ENCODE measurements at places on chromosomes 6 and 20.

- no peak for DNase-seq
Observed at GRCh38 chr20:15673206-15673605, 900.0 kb downstream of the KIF16B start.

- no peak for DNase-seq
Observed at GRCh38 chr20:58810116-58810878, 40.4 kb downstream of the GNAS-AS1 start.

- no peak for DNase-seq
Observed at GRCh38 chr6:96164802-96165201, 149.0 kb downstream of the FUT9 start.

- no peak for DNase-seq
Observed at GRCh38 chr20:41276317-41276751, 41.2 kb downstream of the ZHX3 start.

- no peak for DNase-seq
Observed at GRCh38 chr20:57802765-57803507, 93.1 kb upstream of the PMEPA1 start.

GRCh38 chr6:155530219-155530834 lies 74.7 kb upstream of the NOX3 start:
- DNase-seq, result no peak

DNA sequence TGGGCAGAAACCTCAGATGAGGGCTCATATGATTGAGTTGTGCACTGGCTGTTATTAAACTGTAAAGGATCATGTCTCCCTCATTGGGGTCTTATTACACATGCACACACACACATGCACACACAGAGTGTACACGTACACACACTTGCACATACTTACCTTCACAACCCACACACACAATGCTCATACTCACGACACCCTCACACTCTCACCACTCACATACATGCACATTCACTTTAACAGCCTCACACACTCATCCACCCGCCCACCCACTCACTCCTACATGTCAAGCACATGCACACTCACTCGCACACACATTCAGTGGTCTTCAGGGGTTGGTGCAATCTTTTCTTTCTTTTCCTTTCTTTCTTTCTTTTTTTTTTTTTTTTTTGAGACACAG lies 5.4 kb downstream of the CSTL1 start:
- no peak for DNase-seq

DNA sequence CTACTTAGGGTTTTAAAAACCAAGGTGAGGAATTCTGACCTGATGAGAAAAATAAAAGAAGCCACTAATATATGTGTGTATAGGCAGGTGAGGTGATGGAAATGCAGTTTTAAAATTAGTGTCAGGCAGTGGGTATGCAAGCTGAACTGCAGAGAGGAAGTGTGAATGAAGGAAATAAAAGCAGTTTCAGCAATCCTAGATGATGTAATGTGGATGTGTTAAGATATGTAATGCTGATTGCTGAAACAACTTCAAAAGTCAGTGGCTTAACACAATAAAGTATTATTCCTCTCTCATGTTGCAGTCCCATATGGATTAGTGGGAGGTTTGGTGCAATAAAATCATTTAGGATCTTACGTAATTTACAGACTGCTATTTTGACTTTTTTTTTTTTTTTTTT lies 119.9 kb upstream of the ASCC3 start:
- DNase-seq, result no peak

DNA sequence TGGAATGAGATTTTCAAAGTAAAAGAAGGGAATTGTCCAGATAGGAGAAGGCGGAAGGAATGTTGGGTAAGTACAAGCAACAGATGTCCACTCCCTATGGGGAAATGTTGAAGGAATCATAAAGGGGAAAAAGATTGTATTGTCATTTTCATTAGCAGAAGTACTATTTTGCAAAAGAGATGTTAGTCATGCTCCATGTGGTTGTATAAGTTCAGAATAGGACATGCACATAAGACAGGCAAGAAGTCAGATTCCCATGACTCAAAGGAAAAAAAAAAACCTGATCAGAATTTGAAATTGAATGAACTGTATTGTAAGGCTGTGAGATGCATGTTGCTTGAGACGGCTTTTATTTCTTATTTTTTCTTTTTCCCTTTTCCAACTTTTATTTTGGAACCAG lies 36.8 kb downstream of the GRM1 start:
- DNase-seq, result no peak

DNA sequence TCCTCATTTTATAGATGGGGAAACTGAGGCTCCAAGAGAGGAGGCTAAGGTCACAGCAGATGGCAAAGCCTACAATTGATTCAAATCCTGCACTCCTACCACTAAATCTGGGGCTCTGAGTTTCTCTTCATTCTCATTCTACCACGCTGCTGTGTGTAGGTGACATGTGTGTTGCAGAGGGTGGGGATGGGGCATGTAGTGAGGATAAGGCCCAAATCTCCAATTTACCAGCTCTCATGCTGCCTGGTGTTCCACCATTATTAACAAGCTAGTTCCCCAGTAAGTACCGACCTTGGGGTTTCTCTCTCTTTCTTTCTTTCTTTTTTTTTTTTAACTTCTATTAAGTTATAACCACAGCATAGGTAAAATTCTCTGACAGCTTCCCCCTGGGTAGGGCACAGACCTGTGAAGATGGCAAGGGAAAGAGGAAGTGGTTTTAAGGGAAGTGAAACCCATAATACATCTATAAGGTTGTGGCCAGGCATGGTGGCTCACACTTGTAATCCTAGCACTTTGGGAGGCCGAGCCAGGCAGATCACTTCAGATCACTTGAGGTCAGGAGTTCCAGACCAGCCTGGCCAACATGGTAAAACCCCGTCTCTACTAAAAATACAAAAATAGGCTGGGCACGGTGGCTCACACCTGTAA lies 13.0 kb upstream of the MATN4 start:
- no peak for DNase-seq

DNA sequence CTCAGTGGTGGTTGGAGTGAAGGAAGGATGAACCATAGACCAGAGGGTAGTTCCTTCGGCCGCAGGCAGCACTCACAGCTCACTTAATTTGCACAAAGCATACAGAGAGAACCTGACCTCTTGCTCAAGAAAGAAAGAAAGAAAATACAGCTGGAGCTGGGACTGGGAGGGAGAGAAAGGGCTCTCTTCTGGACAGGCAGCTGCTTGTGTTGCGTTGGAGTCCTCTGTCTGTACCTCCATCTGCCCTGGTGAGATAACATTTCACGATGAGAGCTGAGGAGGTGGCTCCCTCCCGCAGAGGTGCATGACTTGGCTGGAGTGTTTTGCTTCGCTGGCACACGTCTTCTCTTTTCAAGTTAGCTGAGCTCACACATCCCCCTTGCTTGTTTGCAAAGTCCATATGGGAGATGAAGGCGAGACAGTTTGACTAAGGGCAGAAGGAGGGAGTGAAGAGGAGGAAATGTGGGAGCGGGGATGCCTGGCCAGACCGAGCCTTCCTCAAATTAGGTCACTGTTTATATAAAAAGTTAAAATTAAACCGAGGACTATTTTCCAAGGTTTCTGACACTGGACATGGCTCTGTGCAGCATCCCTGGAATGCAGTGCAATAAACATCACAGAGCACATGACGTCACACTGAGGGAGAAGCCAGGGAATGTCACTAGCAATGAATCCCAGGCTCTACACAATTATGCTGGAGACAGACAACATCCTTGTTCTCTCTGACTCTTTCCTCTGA lies 359.4 kb downstream of the CD83 start:
- no peak for DNase-seq

DNA sequence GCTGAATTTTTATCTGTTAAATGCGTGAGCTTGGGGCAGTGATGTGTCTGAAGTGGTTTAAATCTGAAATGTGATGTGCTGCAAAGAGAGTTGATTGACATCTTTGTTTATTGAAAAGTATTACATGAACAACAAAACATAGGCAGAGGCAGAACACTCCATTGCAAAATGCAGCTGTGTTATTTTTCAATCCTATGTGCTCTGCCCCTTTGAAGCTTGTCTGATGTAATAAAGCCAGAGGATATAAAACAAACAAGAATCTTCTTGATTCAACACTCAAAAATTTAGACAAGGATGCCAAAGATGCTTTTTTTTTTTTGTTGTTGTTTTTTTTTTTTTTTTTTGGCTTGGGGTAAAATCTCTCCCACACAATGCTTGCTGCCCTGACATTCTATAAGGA lies 482.4 kb upstream of the MMS22L start:
- no peak for DNase-seq

DNA sequence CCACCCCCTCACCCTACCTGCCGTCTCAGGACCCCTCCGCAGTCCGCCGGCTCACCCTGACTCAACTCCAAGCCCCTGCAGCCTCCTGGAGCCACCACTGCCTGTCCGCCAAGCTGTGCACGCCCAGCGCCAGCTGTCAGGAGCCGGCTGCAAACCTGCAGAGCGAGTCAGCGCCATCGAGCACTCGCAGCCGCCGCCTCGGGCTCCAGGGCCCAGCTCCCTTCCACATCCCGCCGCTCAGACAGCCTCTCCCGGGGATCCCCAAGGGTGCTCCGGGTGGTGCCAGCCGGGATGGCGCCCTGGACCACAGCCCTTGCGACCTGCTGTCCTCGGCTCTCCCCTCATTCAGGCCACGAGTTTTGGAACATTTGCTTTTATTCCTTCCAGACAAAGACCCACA lies 4.3 kb downstream of the TNNC2 start:
- DNase-seq, result no peak

- no peak for DNase-seq
Observed at GRCh38 chr20:15039088-15039752, 701.8 kb upstream of the FLRT3 start.

DNA sequence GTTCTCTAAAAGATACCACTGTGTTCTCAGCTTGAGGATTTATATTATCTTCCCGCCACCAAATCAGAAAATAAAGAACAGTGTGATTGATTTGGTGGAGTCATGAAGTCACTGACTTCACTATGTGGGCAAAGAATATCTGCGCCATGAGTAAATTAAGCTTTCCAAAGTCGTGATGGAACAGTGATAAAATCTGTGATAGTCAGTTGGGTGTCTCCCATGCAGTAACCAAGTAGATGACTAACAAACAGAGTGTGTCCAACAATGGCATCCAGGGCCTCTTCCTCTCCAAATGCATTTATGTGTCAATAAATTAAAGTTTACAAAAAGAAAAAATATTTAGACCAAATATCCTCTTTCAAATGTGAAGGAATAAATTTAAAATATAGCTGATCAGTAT lies 87.0 kb upstream of the DST start:
- DNase-seq, result no peak

GRCh38 chr6:52284131-52284459 lies 447 bp downstream of the MCM3 start:
- DNase-seq, result no peak

DNA sequence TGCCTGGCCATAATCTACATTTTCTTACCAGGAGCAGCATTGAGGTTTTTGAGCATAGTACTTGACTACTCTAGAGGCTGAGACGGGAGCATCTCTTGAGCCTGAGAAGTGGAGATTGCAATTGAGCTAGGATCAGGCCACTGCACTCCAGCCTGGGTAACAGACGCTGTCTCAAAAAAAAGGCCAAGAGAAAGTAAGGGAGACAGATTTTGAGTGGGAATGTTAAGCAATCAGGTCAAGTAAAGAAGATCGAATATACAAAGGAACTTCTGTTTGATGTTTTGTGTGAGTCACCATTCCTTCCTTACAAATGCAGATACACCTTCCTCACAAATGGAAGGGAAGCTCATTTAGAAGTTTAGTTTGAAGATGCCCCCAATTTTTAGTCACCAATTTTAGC lies 4.4 kb downstream of the PNRC1 start:
- no peak for DNase-seq

GRCh38 chr6:54588176-54588575 lies 258.4 kb upstream of the FAM83B start:
- no peak for DNase-seq

- no peak for DNase-seq
Observed at GRCh38 chr6:170440437-170440836, 112.7 kb downstream of the PSMB1 start.

- DNase-seq, result no peak
Observed at GRCh38 chr6:167573461-167574215, 248.8 kb downstream of the TTLL2 start.

- DNase-seq, result no peak
Observed at GRCh38 chr6:32995448-32995847, 13.9 kb downstream of the HLA-DOA start.

DNA sequence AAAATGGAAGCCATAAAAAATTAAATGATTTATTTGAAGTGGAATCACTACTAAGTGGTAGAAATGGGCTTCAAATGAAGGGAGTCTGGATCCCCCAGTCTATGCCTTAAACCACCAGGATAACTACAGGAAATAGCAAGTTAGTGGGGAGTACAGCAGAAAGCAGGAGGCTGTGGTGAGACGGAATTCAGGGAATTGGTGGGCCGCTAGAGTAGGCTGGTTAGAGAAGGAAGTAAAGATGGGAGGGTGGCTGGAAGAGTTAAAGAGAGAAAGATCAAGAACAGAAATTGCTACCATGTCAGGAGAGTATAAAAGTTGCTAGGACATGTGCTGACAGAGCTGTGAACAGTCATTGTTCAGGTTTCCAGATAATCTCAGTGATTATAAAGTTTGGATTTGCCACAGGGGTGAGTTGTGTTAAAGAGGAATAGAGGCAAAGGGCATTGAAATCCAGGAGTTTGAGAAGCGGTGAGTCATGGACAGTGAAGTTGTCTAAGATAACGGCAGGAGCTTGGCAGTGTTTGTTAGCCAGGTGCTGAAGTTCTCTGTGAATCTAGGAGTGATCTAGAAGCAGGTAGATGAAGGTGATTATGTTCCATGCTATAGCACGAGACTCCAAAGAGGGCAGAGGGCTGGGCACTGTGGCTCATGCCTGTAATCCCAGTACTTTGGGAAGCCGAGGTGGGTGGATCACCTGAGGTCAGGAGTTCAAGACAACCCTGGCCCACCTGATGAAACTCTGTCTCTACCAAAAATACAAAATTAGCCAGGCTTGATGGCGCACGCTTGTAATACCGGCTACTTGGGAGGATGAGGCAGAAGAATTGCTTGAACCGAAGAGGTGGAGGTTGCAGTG lies 13.7 kb upstream of the HINT3 start:
- DNase-seq, result no peak

DNA sequence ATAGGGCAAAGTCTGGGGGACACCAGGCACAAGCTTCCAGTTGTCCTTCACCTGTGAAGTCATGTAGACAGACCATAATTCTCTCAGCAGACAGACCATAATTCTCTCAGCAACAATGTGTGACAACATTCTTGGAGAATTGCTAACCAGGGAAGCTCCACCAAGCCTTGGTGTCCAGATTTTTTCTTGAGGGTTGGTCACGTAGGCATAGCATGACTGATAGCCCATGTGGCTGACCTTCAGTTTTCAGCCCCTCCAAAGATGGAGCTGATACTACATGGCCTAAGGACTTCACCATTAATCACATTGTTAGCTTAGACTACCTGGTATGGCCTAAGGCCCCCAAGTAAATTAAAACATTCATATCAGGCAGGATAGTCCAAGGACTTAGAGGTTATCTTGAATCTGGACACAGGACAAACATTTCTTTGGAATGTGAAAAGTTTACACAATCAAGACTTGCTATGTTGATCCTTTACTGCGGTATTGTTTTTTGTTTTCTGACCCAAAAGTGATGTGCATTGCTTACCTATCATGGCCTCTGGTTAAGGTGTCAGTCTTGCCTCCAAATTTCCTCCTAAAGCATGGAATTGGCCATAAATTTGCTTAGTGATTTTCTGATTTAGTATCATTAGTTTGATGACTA lies 76.9 kb downstream of the CEP57L1 start:
- DNase-seq, result no peak

GRCh38 chr6:143034689-143035334 lies 25.9 kb upstream of the AIG1 start:
- DNase-seq, result no peak

- DNase-seq, result no peak
Observed at GRCh38 chr20:36155991-36156390, 1.5 kb downstream of the EPB41L1 start.
